ENCODE measurements at places on chromosomes 13 and 19.

DNA sequence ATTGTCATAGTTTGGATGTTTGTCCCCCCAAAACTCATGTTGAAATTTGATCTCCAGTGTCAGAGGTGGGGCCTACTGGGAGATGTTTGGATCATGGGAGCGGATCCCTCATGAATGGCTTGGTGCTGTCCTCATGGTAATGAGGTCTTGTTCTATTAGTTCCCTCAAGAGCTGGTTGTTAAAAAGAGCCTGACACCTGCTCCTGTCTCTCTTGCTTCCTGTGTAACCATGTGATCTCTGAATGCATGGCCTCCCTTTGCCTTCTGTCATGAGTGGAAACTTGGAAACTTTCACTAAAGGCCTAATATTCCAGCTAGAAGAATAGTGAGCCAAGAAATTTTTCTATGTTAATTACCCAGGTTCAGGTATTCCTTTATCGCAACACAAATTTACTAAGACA is 311.4 kb upstream of the ATXN8OS start:
- no peak for DNase-seq

DNA sequence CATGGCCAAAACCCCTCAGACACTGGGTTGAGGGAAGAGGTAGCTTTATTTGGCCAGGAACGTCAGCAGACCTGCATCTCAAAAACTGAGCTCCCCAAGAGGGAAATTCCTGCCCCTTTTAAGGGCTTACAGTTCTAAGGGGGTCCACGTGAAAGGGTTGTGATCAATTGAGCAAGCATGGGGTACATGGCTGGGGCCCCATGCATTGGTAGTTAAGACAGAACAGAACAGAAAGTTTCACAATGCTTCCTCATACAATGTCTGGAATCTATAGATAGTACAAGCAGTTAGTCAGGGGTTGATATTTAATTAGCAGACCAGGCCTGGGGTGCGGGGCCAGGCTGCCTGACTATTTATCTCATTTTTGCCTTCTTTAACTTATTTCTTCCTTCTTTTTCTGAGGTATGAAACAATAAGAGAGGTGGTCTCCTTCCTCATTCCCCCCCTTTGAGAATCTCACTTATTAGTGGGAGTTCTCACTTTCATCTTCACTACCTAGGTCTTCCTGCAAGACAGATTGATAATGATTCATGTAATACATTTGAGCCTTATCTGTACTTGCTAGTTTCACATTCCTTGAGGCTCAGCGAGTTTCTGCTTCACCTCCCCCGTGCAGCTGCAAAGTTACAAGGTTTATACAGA is 84.8 kb downstream of the SLC25A15 start:
- DNase-seq = no peak

GRCh38 chr13:75715601-75716523 is 79.7 kb downstream of the LMO7 start:
- no peak for DNase-seq

- DNase-seq = no peak
Observed at GRCh38 chr19:33860312-33861090, 63.8 kb downstream of the KCTD15 start.

GRCh38 chr19:31979362-31979761 is 366.0 kb upstream of the ZNF507 start:
- DNase-seq = no peak

GRCh38 chr13:48731957-48732569 is 78.3 kb downstream of the CYSLTR2 start:
- DNase-seq = no peak

DNA sequence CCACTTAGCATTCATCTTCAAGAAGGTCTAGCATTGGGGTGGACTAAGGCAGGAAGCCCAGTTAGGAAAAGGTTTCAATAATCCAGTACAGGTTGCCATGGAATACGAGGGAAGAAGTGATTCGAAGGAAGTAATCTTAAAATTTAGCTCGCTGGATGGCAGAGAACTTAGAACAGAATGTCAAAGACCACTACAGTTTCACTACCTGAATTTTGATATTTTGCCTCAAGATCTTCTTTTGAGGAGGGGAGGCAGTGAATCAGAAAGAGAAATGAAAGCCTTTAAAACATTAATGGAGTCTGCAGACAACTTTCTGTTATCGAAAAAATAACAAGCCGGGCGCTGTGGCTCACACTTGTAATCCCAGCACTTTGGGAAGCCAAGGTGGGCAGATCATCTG is 7.0 kb upstream of the RAB8A start:
- no peak for DNase-seq

GRCh38 chr13:32581177-32581786 is 5.0 kb upstream of the PDS5B start:
- no peak for DNase-seq

DNA sequence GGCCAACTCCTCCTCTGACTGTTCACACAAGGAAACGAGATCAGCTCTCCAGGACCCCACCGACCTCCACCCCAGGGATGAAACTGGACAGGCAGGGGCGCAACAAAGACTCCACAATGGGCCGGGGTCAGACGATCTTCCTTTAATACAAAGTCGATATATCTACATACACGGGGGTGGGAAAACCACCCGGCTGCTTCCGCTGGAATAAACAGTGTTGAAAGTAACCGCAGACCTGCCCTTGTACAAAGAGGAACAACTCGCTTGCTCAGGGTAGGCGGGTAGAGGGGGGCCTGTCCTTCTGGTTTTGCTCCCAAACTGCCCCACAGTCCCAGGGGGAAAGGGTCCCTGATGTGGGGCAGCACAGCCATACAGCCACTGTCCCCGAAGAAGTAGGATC is 135.2 kb downstream of the PTPRS start:
- no peak for DNase-seq

DNA sequence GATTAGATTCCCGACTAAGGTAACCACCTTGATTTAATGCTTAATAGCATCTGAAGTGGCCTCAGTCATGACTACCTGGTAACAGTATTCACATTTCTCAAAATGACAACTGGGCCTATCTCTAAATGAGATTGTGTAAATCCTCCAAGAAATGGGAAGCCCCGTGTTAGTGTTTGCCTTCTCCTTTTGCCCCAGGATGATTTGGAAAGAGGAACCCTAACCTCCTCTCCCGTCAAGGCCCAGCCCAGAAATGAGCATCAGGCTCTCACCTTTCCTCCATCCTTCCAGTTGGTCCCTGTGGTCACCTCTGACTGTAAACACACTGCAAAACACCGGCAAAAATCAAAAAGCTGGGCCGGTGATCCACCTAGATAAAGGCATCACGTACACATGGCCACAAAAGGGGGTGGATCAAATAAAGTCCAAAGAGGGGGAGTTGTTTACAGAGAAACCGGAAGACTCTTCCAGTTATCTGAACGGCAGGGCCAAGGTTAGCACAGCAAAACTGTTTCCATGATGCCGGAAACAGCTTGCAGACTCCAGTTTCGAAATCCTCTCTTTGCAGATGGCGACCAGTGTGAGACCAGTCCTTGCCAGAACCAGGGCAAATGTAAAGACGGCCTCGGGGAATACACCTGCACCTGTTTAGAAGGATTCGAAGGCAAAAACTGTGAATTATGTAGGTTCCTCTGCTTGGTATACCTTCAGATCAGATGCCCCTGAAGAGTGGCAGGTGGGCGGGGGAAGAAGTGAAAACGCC is 16.4 kb downstream of the F10 start:
- no peak for DNase-seq

- no peak for DNase-seq
Observed at GRCh38 chr13:97448503-97449251, 14.7 kb downstream of the RAP2A start.

DNA sequence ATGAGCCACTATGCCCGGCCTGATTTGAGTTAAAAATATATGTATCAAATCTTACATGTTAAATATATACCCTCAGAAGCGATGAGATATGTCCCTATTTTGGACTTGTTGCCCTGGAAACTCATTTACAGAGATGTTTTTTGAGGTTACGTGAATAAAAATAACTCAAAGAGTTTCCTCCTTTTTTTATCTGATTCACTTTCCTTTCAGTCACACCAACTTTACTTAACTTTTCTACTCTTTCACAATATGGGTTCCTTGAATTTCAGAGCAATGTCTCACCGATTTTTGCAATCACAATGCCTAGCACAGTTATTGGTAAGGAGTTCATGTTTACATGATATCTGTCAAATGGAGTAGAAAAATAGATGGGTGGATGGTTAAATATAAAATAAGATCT is 2.3 kb downstream of the OR7C2 start:
- DNase-seq = no peak

GRCh38 chr13:99103536-99103935 is 97.1 kb upstream of the UBAC2 start:
- DNase-seq = peak; percentile 67

- DNase-seq = no peak
Observed at GRCh38 chr13:51906581-51906980, 44.8 kb downstream of the CCDC70 start.

DNA sequence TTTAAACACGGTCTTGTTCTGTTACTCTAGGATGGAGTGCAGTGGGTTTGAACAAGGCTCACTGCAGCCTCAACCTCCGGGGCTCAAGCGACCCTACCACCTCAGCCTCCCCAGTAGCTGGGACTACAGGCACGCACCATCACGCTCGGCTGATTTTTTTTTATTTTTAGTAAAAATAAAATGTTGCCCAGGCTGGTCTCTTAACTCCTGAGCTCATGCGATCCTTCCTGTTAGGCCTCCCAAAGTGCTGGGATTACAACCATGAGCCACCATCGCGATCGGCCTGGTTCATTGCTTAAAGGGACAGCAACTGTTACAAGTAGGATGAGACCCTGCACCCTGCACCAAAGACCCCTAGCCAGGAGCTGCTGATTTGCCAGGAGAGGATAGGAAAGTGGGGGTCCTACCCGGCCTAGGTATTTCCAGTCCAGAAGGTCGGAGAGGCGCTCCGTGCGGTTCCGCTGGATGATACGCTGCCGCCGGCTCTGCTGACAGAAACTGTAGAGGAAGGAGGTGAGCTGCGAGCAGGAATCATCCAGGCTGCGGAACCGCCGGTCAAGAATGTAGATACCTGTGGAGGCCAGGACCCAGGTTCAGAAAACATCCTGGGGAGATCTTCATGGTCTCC is 5.1 kb downstream of the FTL start:
- DNase-seq = no peak

GRCh38 chr13:113666951-113667701 is at the start of gene GRK1:
Gene GRK1 (plus strand): TSS chr13:113667219. CDS start chr13:113667387, 168 bp downstream.
- DNase-seq = no peak

DNA sequence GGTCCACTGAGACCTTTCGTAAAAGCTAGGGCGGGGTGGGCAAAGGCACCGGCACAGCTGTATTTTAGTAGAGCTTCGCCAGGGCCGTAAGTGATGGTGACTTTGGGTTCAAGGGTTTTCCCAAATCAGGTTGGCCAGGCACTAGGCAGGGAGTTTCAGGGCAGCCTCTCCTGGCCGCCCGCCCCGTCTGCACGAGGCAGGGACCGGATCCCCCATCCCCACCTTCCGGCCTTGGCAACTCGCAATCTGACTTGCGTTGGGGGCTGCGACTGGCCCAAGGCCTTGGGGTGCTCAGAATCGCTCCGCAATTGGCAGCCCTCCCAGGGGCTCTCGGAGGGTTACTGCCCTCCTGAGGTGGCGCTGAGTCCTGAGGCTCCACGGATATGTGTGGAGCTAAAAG is 4.1 kb upstream of the ZIC5 start:
- no peak for DNase-seq

DNA sequence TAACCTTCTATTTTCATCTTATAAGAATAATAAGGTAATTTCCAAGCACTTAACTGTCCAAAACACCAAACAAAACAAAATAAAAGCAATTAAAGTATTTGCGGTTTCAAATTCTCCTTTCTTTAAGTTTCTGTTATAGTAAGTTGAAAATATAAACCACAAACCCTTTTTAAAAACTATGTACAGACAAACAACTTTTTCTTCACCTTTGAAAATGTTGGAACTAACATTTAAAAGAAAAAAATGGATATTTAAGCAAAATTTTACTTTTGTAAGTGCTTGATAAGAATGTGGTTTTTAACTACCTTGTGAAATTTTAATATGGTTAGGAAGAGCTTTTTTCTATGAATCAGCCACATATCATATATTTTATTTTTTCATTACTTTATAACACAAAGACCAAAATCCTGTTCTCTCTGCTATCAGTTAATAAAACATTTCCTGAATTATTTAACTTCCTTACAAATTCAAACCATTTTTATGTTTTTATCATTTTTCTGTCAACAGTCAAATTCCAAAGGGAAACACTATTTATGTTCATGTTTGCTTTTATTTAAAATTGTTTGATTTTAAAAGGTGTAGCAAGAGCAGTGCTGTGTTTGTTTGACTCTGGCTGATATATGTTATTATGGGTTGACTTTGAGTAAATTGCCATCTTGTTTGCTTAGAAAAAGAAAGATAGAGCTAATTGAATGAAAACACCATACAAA is 554.1 kb upstream of the KLHL1 start:
- no peak for DNase-seq

DNA sequence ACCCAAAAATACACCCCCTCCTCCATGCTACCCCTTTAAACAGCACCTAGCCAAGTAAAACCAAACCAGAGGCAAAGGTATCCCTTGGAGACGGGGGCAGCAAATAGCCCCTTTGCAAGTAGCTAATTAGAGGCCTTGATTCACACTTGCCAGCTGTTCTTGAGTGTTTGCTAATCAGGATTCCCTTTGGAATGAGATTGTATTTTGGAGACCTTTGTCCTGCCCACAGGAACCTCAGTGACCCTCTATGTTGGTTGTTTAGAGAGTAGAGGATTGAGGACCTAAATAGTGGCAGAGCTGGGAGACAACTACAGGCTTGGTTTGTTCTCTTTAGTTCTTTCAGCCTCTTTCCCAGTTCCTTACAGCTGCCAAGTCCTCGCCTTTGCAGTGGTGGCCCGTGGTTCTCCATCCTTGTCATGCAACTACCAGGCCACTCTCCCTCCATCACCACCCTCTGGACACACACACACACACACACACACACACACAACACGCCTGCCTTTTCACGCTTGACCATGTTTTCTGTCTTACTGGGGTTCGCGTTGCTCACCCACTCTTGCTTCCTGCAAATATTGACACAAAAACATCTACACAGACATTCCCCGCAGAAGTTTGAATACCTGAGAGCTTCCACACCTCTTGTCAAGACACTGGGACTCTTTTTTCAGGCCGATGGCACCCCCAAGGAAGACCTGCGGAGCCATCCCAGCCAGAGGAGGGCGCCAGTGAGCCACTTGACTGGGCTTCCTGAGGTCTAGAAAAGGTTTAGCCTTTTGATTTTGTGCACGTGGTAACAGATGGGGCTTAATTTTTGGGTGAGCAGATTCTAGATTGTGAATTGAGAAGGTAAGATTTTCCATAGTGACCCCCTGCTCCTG is 80.0 kb upstream of the GPR183 start:
- DNase-seq = no peak

DNA sequence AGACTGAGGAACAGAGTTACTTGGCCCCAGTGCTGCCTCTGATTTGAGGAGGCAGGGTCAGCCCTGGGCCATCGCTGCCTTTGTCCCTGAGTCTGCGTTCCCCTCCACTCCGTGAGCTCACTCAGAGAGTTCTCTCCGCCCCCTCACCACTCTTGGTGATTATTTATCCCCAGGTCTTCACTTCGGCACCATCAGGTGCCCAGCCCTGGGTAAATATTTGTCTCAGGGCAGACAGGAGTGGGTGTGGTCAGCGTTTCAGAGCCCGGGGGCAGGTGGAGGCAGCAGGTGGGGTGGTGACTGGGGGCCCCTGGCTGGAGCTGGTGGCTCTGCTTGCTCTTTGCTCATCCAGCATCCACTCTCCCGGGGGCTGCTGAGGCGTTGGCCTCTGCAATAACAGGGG is 20.6 kb downstream of the PPP1R37 start:
- no peak for DNase-seq

GRCh38 chr13:38338089-38338488 is 11.6 kb upstream of the UFM1 start:
- DNase-seq = no peak

- no peak for DNase-seq
Observed at GRCh38 chr19:55383279-55384130, 587 bp downstream of the TMEM238 start.

GRCh38 chr13:100019780-100020356 is 38.3 kb downstream of the ZIC2 start:
- no peak for DNase-seq

All from cerebellar nuclear complex (tissue), 1 donor.